NCI-H510A treated with DMSO at 0.1 percent for 48 hours (cell line): ENCODE measurements at places on chromosomes 3 and 15.
A peak's percentile ranks its signal among the peaks of the same experiment; 100 is the strongest.

DNA sequence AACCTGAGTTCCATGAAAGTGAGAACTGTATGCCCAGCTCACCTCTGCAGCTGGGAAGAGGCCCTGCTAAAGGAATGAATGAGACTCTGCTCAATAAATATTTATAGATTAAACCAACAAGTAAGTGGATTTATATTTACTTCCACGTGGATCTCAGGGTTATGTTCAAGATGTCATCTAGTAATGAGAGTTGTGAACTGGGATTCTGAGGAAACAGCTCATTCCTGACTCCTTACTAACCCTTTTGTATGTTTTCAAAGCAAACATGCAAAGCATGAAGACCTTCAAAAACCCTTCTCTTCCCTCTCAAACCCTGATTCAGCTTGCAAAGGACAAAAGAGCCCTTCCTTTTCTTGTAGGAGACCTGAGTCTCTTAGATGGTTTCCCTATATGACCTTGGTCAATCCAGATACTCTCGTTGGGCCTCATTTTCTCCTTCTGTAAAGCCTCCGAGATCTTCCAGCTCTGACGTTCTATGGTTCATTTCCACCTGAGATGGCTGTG, 53.4 kb downstream of the LSM3 start:
- no peak for DNase-seq

DNA sequence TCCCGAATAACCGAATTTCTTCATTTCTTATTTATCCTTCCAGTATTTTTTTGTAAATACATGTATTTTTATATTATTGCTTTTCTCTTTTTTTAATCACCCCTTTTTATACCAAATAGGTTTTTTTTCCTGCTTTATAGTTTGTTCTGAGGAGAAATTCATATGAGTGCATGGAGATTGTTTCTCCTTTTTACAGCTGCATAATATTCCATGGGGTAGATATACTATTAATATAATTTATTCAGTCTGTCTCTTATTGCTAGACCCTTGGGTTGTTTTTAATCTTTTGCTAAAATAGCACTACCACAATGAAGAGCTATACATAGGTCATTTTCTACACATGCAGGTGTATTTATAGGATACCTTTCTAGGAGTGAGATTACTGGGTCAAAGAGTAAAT, 3.5 kb upstream of the TMEM87A start:
- DNase-seq: no peak

DNA sequence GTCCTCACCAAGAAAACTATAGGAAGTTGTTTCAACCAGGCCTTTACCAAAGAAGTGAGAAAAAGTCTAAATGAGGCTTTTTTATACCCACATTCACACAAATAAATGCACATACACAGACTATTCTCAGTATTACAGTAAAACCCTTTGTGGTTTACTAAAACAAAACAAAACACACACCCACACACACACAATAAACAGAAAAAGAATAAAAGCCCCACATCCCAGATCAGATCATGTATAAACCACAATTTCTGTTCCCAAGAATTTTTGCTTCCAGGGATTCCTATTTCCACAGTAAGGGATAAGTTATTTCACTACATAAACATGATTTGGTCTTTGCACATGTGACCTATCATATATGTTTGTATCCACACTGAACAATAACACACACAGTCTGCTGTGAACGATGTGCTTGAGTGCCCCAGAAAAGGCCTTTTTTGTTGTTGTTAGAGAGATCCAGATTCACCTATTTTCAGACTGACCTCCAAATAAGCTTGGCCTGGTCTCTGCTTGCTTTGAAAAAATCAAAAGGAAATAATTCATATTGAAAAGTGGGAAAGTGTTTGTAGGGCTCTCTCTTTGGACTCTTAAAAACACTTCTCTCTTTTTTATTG, 283.4 kb upstream of the ATP11B start:
- no peak for DNase-seq

DNA sequence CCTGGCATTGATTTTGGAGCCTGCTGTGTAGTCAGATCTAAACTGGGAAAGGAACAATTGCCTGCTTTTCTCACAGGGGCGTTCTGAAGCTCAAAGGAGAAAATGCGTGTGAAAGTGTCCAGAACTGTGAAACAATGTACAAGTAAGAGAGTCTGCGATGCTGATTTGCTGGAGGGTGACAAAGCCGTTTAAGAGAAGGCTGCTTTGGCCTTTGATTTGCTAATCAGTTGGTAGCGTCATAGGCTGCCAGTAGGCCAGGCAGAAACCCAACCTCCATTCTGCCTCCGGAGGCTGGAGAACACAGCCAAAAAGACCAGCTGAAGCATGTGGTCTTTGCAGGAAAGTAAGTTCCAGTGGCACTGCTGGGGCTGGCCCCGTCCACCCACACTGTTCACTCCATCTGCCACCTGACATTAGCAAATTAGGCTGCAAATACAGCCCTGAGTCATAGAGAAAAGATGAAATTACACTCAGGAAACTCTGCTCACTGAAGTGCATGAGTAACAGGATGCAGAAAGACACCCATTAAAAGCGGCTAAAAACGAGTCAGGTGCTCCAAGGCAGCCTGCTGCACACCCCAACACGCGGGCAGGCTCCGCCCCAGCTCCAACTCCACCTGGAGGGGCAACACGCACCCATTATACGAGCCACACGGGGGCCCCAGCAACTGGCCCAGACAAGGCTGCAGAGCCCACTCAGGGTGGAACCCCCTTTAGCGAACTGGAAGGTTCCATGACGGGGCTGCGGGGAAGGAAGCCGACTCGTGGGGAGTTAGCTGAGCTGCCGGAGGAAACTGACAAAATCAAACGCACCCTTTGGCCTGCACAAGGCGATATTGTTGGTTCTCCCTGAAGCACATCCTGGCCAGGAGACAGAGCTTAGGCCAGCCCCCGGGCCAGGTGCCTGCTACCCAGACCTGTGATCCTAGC, 31.6 kb downstream of the ZDHHC19 start:
- DNase-seq: peak; percentile 13

DNA sequence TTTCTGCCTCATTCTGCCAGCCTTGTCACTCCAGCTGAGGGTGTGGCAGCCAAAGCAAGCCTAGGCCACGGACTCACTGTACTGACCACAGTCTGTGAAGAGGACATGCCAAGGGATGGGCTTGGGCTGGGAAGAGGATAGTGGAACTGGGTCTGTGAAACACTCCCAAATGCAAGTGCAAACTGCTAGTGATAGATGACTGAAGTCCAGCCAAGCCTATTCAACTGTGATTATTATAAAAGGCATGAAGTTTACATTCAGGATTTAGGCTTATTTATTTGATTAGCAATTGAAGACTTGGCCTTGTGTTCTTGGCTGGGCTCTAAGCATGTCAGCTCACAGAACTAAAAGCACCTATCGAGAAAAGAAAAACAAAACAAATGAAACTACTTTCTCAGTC, 84.9 kb upstream of the UBE2E1 start:
- no peak for DNase-seq

- DNase-seq: no peak
These were observed 19.8 kb downstream of the EPHB3 start for GRCh38 chr3:184581331-184581855.

- no peak for DNase-seq
These were observed 4.4 kb upstream of the GPR176 start for GRCh38 chr15:39924437-39924836.

DNA sequence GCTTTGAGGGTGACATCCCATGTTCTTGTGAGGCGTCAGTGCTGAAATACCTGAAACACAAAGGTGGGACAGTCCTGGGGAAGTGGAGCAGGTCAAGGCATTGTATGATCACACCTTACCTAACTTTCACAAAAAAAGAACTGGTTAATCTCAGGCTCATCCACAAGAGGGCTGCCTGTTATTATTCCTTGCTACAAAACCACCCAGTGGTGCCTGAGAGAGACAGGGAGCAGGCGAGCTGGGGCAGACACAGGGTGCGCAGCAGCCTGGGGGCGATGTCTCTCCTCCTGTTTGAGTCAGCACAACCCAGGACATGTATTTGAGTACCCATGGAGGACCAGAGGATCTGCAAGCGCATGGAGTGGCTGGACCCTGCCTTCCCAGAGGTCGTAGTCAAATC, 316.8 kb upstream of the ATP10A start:
- peak; percentile 1 for DNase-seq

GRCh38 chr3:25021816-25022215, 406.2 kb upstream of the RARB start:
- no peak for DNase-seq

- DNase-seq: no peak
These were observed 400.2 kb downstream of the CNTN3 start for GRCh38 chr3:74214286-74214685.

DNA sequence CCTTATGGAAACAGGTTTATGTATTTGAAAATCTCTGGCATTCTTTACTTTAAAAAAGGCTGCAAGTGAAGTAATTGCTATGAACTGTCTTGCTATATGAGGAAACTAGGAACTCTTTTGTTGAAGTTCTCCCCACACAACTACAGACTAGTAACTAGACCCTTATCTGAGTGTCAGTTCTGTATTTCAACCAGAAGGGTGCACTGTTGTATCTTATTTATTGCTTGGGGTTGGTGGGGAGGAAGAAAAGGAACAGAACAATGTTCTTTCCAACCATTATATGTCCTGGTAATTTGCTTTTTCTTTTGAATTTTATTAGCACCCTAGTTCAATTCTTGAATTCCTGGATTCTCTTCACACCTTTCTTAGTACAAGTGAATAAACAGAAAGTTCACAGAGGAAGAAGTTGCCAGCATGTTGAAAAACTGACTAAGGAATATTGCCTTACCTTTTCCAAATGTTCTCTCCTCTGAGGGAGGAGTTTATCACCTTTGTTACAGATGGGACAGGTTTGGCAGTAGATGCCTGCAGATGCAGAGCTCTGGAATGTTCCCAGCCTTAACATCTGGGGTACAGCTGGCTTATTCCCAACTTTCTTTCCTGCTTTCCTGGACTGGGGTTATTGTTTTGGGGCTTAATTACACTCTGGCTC, 162.4 kb upstream of the CFAP20DC start:
- DNase-seq: peak; percentile 58

DNA sequence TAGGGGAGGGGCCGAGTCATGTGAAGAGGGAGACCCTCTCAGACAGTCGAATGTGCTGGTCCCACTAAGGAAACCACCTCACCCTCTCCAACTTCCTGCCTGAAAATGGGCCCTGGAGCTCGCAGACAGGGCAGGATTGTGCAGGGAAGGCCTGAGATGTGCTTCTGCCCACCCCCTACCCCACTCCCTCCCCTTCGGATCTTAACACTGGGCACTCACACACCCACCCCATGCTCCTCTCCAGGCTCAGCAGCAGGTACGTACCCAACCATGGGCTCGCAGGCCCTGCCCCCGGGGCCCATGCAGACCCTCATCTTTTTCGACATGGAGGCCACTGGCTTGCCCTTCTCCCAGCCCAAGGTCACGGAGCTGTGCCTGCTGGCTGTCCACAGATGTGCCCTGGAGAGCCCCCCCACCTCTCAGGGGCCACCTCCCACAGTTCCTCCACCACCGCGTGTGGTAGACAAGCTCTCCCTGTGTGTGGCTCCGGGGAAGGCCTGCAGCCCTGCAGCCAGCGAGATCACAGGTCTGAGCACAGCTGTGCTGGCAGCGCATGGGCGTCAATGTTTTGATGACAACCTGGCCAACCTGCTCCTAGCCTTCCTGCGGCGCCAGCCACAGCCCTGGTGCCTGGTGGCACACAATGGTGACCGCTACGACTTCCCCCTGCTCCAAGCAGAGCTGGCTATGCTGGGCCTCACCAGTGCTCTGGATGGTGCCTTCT, 20.0 kb downstream of the ATRIP start:
- DNase-seq: no peak

GRCh38 chr15:91268510-91268909, 168.5 kb downstream of the SV2B start:
- DNase-seq: no peak

DNA sequence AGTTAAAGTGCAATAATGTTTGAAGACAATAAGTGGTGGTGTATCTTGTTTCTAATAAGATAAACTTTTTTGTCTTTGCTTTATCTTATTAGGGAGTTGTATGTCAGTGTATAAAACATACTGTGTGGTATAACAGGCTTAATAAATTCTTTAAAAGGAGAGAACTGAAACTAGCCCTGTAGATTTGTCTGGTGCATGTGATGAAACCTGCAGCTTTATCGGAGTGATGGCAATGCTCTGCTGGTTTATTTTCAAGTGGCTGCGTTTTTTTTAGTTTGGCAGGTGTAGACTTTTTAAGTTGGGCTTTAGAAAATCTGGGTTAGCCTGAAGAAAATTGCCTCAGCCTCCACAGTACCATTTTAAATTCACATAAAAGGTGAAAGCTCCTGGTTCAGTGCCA, 2.7 kb downstream of the RPL15 start:
- DNase-seq: no peak

DNA sequence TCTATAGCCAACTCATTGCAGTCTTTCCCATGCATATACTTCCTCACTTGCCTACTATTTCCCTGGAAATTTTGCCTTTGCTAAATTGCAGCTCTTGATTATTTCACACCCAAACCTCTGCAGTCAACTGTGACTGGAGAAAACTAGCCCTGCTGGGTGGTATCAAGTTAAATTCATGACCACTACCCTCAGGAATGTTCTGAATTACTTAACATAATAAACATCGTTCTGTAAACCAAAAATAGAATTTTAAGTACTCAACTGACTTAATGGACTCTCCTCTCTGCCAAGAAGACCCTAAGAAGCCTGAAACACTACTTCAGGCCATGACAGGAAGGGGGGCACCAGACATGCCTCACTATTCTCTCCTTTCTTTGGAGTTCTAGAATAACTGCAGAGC, 1278.0 kb upstream of the GBE1 start:
- no peak for DNase-seq

- DNase-seq: no peak
These were observed 54.9 kb upstream of the MYRIP start for GRCh38 chr3:39754549-39754948.
